ENCODE measurements at places on chromosomes 2 and 18.

DNA sequence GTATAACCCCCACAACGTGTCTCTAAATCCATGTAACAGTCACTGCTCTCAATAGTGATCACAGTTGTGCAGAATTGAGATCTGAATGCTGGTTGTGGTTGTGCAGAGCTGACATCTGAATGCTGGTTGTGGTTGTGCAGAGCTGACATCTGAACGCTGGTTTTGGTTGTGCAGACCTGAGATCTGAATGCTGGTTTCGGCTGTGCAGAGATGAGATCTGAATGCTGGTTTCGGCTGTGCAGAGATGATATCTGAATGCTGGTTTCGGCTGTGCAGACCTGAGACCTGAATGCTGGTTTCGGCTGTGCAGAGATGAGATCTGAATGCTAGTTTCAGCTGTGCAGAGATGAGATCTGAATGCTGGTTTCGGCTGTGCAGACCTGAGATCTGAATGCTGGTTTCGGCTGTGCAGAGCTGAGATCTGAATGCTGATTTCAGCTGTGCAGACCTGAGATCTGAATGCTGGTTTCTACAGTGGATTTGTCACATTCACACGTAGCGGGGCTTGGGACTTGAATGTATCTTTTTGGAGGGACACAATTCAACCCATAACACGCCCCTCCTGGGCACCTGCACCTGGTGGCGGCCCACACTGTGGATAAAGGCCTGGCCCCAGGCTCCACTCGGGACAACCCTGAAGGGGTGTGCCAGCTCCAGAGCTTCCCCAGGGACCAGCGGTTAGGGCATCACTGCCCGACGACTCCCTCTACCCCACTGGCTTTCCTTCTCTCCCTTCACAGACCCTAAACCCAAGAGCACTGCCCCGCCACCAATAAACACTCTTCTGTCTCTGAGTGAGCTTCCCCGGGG, 51.1 kb upstream of the SLC66A3 start:
- no peak for DNase-seq

GRCh38 chr2:232338759-232339106, 39.8 kb upstream of the ALPP start:
- no peak for DNase-seq

DNA sequence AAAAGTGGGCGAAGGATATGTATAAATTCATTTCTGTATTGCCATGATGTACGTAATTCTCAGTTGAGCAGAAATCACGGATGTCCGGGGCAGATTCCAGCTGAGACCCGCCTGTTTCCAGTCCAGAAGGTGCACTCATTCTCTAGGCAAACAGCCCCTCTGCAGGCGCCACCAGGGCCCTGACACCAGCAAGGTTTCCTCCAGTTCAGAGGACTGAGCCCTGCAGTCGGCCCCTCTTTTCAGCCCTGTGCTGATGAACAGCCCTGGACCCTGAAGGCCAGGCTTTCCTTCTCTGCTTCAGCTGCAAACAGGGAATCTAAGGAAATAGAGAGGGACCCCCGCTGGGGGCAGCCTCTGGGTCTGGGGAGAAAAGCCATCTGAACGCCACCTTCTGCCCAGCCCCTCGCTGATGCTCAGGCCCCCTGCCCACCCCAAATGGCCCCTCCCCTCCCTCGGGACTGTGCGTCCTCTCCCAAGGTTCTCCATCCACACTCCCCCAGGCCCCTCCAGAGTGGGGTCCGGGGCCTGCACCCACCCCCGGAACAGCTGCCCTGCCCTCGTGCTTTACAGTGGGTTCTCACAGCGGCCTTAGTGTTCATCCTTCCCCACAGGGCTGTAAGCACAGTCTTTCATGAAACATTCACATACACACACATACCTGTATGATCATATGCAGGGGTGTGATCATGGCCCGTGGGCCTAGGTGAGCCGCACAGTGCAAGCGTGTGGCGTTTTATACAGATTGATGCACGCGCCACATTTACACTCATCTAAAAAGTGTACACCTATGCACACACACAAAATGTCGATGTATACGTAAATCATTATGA, 12.1 kb downstream of the COPS9 start:
- no peak for DNase-seq

GRCh38 chr2:73935641-73936040, 9.0 kb downstream of the DGUOK start:
- no peak for DNase-seq

DNA sequence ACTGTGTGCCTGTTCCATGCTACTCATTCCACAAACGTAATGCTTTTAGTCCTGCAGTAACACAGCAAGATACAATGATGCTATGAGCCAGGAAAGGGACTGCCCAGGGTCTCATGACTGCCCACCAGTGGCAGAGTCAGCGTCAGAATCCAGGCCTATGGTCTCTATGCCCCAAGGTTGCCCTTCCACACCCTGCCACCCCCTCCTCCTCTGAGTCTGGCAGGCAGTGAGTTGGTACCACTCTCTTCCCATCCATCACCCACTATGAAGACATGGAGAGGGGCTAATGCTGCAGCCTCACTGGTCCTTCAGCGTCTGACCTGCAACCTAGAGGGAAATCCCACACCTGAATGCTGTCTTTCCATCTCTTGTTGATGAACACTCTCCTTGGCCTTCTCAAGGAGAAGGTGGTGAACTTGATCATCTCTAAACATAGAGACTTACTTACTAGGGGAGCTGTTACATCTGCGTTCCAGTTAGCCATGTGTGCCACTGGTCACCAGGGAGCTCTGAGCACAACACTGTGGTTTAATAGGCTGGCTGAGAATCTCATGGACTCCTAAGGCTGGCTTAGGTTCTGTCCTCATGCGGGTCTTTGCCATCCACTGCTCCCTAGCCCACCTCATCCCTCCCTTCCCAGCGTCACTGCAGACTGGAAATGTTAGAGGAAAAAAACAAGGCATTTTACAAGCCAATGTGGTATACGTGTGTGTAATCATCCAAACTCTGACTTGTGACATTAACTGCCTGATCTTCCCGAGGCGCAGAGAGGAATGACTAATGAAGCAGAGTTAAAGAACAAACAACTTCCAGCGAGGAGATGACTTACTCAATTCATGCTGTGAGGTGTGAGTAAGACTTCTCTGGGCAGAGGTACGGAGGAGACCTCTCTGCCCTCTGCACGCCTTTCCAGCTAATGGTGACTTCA, 28.8 kb downstream of the STEAP3 start:
- DNase-seq: no peak

Data from stimulated activated naive CD8-positive, alpha-beta T cell treated with anti-CD3 and anti-CD28 coated beads, Interleukin-15, Interleukin-2, amounts not matched to agents 100 U/mL and 50 U/mL, for 24 hours (primary cell).